ENCODE measurements at places on chromosomes 5 and 9. TPM values are rescaled to one million over a fixed set of nuclear protein-coding genes. Genes with fewer than 3 reads are reported as not detected.

DNA sequence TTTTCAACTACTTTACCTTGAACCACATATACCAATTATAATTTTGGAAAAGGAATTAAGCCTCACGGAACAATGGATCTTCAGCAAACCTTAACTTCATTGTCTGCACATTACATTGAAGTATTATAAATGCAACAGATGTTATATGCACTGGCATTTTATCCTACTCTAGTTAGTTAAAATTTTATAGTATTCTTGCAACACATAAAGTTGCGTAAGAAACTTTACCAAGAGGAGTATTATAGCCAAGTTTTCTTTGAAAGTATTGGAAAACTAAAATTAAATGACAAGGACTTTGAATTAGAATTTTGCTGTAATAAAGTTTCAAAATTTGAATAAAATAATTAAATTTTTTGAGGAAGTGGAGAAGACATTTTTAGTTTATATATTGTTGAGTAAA lies 63.4 kb upstream of the SREK1 start:
- no peak overlapping the region for H3K27ac ChIP-seq
- no peak for DNase-seq
- no peak overlapping the region for H3K4me3 ChIP-seq
- no peaks in the 10 kb centered on the region for H3K27me3 ChIP-seq
- H3K36me3 ChIP-seq: peaks cover 19% of the 10 kb centered on the region
- no peaks in the 10 kb centered on the region for H3K4me1 ChIP-seq

GDNF gene
- 0.23 TPM for total RNA-seq

C9orf50 gene
- not detected for total RNA-seq

SPINK6 gene
- not detected for total RNA-seq

- H3K4me1 ChIP-seq: no peaks in the 10 kb centered on the region
- no peak for DNase-seq
- H3K4me3 ChIP-seq: no peak overlapping the region
- H3K27me3 ChIP-seq: no peaks in the 10 kb centered on the region
- no peaks in the 10 kb centered on the region for H3K36me3 ChIP-seq
These were observed 2.8 kb downstream of the TXNDC8 start for GRCh38 chr9:110334871-110335270.

DNA sequence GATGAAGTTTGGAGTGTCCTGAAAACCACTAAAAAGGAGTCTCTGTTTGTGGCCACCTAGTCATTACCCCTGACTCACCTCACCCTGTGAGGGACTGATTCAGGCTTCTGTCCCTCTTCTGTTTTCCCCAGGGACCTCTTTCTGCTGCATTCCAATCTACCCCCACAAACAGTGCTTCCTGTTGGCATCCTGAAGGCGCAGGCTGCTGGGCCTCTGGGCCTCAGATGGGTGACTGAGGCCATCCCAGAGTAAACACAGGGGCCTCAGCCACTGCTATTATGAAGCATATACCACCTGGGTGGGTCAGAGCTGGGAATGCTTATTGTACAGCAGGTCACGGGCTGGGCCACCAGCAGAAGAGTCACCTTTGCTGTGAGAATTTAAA lies 20.0 kb downstream of the MORN5 start:
- H3K27ac ChIP-seq: no peak overlapping the region
- no peaks in the 10 kb centered on the region for H3K27me3 ChIP-seq
- no peaks in the 10 kb centered on the region for H3K4me1 ChIP-seq
- no peaks in the 10 kb centered on the region for H3K36me3 ChIP-seq

- no peaks in the 10 kb centered on the region for H3K27me3 ChIP-seq
- H3K4me3 ChIP-seq: no peak overlapping the region
- H3K27ac ChIP-seq: no peak overlapping the region
- no peaks in the 10 kb centered on the region for H3K4me1 ChIP-seq
- no peak for DNase-seq
These were observed 177.1 kb upstream of the SPRY4 start for GRCh38 chr5:142501890-142502289.

OSMR gene
- 85.6 TPM for total RNA-seq

DNA sequence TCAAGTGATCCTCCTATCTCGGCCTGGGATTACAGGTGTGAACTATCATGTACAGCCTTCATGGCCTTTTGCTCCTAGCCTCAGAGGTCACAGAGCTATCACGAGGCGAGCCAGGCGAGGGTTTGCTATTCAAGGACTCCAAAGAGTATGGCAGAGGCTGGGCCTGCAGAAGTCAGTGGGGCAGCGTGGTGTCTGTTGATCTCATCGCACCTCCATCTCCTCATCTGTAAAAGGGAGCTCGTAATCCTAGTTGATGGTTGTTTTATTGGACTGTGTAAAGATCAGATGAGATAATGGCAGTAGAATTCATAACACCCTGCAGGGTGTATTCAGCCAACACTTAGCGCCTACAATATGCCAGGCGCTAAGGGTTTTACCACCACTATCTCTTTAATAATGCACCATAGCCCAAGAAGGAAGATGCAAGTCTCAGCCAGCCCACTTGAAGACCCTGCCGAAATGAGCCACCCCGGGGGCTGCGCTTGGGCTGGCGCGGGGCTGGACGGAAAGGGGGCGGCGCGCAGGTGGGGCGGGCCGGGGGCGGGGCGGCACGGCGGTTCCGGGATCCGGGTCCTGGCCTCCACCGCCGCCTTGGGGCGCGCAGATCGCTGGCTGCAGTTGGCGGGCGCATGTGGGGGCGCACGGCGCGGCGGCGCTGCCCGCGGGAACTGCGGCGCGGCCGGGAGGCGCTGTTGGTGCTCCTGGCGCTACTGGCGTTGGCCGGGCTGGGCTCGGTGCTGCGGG lies at the start of gene GALNT12:
TSS of gene GALNT12 (plus strand) at position 601 of the 744 bp plus-strand sequence. CDS start at position 630, 29 bp downstream.
- H3K4me3 ChIP-seq: peak within 1 kb of the TSS; percentile 56
- peaks cover 21% of the 10 kb centered on the region for H3K4me1 ChIP-seq
- H3K27me3 ChIP-seq: no peaks in the 10 kb centered on the region
- DNase-seq: peak; percentile 78

DNA sequence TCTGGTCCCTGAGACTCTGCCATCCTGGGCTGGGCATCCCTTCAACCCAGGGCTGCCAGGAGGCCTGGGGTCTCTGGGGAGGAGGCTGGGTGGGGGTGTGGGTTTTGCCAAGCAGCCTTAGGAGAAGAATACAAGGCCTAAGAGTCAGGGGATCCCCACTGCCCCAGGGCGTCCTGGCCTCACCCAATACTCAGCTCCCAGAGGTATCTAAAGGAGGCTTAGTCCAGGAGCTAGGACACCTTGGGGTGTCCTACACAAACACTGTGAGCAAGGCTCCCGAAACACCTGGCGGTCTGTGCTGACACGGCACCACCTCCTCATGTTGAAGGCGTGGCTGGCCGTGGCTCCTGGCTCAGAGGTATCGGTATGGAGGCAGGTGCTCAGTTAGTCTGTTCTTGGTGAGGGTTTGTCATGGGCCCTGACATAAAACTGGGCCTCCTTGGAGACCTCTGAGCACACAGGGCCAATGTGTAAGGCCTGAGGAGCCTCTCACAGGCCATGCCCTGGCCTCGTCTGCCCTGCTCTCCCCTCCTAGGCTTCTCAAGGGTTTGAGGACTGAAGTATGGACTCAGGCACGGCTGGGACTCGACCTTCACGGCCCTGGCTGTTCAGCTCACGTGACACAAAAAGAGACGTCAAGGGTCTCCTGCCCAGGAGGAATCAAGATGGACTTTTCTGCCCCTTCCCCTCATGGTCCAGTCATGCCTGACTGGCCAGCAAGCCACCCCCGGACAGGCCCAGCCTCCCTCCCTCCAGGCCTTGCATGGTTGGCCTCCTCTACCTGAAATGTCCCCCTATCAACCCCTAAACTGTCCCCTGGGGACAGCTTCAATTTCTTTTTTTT lies 277.3 kb downstream of the FSTL4 start:
- H3K27ac ChIP-seq: no peak overlapping the region
- H3K4me3 ChIP-seq: no peak overlapping the region
- DNase-seq: peak; percentile 48
- H3K27me3 ChIP-seq: no peaks in the 10 kb centered on the region
- no peaks in the 10 kb centered on the region for H3K36me3 ChIP-seq

CDK7 gene
- 21.9 TPM for total RNA-seq

TCOF1 gene
- total RNA-seq: 31.1 TPM

CCIN gene
- total RNA-seq: not detected

DNA sequence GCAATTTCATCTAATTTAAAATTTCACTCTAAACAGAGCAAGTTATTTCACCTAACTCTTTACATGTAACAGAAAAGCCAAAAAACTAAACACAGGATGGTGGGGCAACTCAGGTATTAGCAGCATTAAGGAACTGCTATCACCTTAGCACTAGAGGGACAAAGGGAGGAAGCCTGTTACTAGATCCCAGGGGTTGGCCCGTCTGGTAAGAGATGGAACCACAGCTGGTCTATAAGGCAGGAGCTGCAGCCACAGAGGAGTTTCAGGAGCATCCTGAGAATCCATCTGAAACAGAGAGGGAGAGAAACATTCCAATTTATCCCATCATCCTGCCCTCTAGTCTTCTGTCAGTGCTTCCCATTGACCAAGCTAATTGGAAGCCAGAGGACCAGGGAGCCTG lies 300.3 kb downstream of the MRPS30 start:
- no peaks in the 10 kb centered on the region for H3K36me3 ChIP-seq
- H3K27me3 ChIP-seq: no peaks in the 10 kb centered on the region
- H3K4me3 ChIP-seq: no peak overlapping the region
- no peaks in the 10 kb centered on the region for H3K4me1 ChIP-seq
- H3K27ac ChIP-seq: no peak overlapping the region

ZNG1F gene
- total RNA-seq: 9.3 TPM

TAF1L gene
- total RNA-seq: not detected

DNA sequence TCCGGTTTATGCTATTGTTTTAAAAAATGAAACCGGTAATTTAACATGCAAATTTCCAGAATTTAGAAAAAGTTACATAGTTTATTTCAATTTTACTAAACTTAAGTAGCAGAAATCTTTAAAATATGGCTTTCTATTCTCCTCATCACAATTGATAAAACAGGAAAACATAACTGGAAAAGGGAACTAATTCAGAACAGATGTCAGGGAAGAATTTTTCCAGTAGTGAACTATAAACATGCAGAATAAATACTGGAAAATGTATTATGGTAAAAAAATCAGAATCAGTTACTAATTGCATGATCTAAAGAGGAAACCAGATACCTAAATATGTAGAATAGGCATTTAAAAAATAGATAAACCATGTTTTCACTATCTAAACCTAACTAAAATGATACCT lies 7.3 kb upstream of the NR4A3 start:
- H3K4me1 ChIP-seq: peaks cover 9% of the 10 kb centered on the region
- no peak for DNase-seq
- H3K4me3 ChIP-seq: no peak overlapping the region
- H3K36me3 ChIP-seq: no peaks in the 10 kb centered on the region
- H3K27me3 ChIP-seq: no peaks in the 10 kb centered on the region
- no peak overlapping the region for H3K27ac ChIP-seq

DNA sequence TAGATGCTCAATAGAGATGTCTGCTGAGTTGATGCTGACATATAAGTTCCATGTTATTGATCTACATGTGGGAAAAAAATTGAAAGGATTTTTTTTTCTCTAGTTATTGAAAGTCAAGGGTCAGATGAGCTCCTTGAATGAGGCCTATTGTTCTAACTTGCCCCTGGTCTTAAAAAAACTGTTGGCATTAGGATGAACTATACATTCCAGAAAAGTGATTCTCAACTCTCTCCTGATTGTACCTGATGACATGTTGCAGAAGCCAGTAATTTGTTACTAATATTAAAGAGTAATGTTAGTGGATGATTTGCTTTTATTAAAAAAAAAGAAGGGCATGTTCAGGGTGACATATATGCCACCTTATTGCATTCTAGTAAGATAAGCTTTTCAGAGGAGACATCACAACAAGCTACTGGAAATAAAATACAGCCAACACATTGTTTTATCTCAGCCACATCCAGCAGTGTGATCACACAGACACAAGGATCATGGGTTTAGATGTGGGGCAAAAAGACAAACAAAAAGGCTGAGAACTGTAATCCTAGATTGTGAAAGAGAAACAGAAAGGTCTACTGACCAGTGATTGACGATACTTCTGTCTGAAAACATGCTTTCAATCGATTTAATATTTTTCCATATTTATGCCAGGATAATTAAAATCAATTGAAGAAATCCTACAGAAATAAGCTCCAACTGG lies 1314.1 kb upstream of the C9orf72 start:
- no peaks in the 10 kb centered on the region for H3K36me3 ChIP-seq
- H3K4me1 ChIP-seq: no peaks in the 10 kb centered on the region
- no peaks in the 10 kb centered on the region for H3K27me3 ChIP-seq
- no peak overlapping the region for H3K27ac ChIP-seq
- no peak overlapping the region for H3K4me3 ChIP-seq
- DNase-seq: no peak

GRCh38 chr9:83327323-83327722 lies 210.9 kb downstream of the FRMD3 start:
- no peak overlapping the region for H3K27ac ChIP-seq
- no peak for DNase-seq
- H3K27me3 ChIP-seq: no peaks in the 10 kb centered on the region
- no peak overlapping the region for H3K4me3 ChIP-seq
- no peaks in the 10 kb centered on the region for H3K4me1 ChIP-seq

GRXCR2 gene
- not detected for total RNA-seq

DNA sequence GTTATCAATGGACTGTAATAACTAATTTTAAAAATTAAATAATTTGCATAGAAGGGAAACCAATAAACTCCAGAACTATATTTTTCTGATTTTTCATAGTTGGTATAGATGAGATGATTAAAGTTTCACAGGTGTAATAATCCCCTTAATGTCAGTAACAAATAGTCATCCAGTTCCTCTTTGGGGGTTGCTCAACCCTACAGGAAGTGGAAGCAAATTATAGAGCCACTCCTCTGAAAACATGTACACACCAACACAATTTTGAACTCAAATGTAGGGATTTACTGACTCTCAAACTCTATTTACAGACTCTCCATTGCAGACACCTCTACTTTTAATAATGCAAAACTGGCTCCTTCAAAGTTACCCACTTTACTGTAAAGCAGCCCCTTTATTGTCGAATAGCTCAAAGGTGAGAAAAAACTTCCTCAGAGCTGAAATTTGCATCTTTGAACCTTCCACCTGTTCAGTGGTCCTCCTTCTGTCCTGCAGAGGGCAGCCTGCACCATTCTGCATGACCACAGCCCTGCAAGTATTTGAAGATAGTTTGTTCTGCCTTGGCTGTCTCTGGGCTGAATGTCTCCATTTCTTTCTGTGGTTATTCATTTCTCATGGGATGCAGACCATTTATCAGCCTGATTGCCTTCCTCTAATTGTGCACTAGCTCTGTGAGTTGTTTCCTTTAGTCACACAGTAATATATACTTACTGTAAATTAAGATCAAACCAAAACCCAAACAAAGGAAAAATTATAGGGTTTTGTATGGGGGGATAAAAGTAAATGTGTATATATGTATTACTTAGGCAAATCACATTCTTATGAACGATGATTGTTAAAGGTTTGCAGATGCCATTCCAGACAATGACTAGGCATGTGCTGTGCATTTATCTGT lies 383.2 kb upstream of the SGCD start:
- no peak overlapping the region for H3K4me3 ChIP-seq
- H3K27me3 ChIP-seq: no peaks in the 10 kb centered on the region
- H3K4me1 ChIP-seq: no peaks in the 10 kb centered on the region
- no peak overlapping the region for H3K27ac ChIP-seq

OR1J2 gene
- total RNA-seq: not detected

FAM163B gene
- total RNA-seq: not detected

PDLIM4 gene
- 7.4 TPM for total RNA-seq

All from upper lobe of right lung (tissue), 1 donor.